ENCODE measurements at places on chromosomes 12 and 14.

GRCh38 chr12:95182868-95183415 is 34.3 kb downstream of the FGD6 start:
- no peak for DNase-seq

- DNase-seq = no peak
Observed at GRCh38 chr12:108282676-108283075, 56.4 kb downstream of the CMKLR1 start.

DNA sequence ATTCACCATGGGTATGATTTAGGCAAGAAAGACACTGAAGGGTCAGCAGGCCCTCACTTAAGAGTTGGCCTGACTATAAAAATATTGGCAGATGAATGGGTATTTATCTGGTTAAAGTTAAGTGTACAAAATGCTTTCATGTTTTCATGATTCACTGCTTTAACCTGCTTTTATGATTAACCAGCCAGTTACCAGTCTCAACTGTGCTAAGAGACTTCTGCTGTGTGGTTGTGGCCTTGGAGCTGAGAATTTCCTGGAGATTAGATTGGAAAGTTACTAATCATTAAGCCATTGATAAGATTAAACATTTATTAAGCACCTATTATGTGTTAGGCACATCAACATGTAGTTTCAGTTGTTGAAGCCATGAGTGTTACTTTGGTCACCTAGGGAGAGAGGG is 68.9 kb downstream of the RASSF8 start:
- DNase-seq = no peak

DNA sequence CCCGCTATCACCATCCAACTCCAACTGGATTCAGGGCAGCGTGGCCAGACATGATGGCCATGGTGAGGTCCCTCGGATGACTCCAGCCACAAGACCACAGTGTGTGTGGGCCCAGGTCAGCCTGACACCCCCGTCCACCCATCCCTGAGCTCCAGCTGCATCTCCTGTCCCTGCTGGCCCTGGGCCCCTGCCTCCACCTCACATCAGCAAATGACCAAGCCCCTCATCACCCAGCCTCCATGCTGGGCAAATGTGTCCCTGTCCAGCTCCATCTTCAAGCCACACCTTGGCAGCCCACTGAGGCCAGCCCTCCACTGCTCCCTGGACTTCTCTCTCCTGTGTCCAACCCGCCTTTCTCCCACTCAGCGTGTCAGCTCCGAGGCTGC is 3.2 kb downstream of the GPR132 start:
- no peak for DNase-seq

- DNase-seq = no peak
Observed at GRCh38 chr14:69059658-69060623, 80.8 kb upstream of the ACTN1 start.

DNA sequence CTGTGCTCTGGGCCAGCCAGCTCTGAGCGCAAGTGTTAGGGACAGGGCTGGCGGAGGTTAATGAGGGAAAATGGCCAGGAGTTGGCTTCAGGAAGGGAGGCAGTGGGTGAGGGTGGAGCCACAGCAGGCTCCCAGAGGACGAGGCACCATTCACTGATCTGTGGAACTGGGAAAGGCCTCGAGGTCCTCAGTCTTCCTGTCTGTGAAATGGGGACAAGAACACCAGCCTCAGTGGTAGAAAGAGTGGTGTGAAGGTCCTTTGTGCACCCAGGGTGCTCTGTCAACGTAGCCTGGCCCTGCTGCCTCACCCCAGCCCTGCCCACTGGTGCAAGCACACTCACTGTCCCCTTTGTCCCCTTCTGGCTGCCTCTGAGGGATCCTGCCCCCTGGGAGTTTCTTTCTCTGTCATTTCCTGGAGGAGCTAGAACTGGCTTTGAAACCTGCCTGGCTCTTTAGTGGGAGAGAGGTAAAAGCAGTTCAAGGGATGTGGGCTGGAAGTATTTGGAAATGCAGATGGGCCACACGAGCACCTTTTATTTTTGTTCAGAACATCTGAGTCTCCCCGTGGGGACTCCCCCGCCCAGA is 25.0 kb downstream of the SYNDIG1L start:
- no peak for DNase-seq

- no peak for DNase-seq
Observed at GRCh38 chr12:62279058-62279457, 18.9 kb downstream of the USP15 start.

DNA sequence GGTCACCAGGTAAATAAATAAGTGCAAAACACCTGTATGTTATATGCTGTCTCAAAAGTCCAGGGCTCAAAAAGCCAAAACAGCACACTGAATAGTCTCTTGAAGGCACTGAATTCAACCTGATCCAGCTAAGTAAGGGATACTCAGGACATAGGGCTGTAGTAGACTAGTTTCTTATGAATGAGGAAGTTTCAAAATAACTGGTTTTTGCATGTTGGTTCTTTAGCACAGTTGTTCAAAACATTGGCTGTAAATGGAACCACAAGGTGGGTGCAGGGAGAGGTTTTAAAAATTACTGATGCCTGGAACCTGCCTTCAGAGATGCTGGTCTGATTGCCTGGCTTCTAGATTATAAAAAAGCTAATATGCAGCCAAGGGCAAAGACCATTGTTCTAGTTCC is 34.1 kb downstream of the NDUFA12 start:
- no peak for DNase-seq

DNA sequence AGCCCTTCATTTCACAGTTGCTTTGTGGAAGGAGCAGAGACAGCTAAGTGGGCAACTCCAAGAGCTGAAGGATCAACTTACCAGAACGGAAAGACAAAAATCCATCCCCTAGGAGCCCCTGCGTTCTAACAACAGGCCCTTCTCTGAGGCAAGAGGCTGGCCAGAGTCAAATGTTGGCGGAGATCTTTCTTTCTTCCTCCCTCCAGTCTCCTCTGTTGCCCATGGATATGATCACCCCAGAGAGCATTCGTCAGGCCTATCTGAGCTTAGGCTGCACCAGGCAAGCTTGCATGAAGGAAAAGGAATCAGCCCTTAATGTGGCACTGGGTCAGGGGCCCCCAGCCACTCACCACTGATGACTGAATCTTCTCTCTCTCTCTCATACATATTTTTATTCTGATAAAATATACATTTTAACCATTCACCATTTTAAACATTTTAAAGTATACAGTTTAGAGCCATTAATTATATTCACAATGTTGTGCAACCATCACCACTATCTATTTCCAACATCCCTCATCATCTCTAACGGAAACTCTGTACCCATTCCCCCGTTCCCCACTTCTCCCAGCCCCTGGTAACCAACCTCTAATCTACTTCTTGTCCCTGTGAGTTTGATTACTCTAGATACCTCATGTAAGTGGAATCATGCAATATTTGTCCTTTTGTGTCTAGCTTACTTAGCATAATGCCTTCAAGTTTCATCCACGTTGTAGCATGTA is 52.9 kb upstream of the CCND2 start:
- DNase-seq = no peak

- DNase-seq = no peak
Observed at GRCh38 chr12:23752245-23752644, 197.2 kb downstream of the SOX5 start.

GRCh38 chr14:49992448-49992847 is 99.6 kb downstream of the ARF6 start:
- DNase-seq = no peak

DNA sequence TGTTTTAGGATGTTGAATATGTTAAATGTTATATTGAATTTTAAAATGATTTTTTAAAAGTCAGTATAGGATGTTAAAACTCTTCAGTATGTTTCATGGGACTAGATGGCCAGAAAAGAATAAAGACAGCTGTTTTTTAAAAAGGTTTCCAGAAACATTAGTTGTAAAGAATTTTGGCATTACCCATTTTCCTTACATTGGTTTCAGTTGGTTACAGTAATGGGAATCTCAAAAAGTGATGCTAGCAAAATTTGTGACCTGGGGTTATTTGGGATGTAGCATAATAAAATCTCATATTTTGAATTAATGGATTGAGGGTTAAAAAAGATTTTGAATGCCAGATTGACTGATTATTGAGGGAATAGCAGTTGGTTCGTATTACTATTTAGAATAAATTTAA is 25.3 kb downstream of the EID3 start:
- no peak for DNase-seq

- DNase-seq = no peak
Observed at GRCh38 chr12:114955414-114956014, 271.5 kb upstream of the TBX3 start.

DNA sequence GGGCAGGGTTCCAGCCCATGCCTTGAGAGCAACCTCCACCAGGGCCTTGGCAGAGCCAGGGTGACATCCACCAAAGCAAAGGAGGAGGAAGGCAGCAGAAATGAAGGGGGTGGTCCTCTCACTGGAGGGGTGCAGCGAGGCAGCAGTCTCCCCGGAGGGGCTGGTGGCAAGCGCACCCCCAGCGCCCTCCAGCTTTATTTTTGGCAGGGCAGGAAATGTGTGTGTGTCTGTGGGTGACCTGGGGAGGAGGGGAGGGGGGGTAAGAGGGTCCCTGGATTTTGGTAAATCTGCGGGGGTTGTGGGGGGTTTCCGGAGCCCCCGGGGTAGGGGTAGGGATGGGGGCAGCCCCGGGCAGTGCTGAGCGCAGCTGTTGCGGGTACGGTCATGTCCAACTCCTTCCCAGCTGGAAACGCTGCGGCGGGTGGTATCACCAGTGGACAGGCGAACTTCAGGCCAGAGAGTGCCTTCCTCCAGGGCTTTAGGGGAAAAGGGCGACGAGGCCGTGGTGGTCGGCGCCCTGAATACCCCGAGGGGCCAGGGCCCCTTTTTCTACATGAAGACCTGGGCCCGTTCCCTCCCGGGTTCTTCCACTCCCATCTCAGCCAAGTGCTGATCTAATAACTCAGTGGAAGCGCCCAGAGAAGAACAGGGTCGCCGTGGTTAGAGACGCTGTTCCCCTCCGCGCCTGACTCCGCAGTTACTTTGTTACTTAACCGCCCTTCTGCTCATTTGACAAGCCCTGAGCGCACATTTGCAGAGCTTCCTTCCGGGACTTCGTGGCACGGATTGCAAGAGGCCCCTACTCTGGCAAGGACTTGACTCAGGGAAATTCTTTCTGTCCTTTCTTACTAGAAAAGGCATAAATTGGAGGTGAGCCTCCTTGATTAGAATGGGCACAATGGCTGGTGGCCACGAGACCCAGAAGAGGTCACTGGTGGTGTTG is 55.2 kb downstream of the FOS start:
- DNase-seq = no peak

GRCh38 chr12:63078906-63079305 is 72.1 kb downstream of the AVPR1A start:
- DNase-seq = no peak

GRCh38 chr12:3398196-3398789 is 92.7 kb upstream of the PRMT8 start:
- DNase-seq = no peak

DNA sequence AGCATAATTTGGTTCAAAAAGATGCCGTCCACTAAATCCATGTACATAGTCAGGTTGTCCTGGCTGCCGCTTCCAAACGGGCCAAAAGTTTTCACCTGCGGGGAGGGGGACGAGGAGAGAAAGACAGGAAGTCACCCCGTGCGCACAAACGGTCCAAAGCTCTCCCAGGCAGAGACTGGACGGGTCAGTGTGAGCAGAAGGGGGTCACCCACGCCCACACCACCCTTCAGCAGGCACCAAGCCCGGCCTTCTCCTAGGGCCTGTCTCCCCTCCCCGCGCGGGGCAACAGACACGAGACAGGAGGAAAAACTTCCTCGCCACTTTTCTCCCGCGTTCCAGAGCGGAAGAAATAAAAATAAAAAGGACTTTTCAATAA is 888 bp downstream of the CCDC88C start:
- no peak for DNase-seq

DNA sequence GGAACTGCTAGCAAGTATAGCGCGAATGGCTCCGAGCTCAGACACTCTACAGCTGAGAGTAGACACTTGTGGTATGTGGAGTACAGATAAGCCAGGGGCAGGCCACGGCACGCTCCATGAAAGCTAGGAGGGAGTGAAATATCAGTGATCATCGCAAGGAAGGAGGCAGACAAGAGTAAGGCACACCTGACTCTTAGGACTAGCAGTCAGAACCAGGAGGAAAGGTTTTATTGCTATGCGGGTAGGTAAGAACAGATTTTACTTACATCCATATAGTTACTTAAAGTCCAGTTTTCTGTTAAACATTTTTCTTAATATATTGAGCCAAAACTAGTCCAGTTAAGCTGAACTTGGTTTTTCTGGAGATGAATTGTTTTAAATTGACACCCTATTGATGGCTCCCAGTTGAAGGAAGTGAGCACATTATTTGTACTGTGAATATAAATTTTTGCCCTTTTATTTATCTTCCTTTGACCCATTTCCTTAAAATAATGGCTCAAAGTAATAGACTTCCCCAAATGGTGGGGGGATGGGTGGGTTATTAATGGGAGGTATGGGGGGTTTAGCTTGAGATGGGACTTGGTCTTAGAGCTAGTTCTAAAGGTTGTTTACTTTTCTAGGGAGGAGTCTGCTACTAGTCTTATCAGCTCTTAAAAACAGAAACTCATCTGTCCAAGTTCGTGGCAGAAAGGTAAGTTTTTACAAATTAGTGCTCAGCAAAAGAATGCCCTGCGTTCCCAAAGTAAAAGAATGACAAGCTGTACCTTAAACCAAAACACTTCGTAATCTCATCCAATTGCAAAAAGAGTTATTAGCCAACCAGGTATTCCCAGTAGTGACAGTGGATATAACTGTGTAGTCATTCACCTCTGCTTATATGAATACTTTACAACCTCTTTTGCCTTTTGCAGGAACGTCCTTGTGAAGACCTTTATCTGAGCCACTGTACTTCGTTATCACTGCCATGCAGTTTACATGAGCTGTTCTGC is 5.8 kb downstream of the HNRNPA1 start:
- no peak for DNase-seq

DNA sequence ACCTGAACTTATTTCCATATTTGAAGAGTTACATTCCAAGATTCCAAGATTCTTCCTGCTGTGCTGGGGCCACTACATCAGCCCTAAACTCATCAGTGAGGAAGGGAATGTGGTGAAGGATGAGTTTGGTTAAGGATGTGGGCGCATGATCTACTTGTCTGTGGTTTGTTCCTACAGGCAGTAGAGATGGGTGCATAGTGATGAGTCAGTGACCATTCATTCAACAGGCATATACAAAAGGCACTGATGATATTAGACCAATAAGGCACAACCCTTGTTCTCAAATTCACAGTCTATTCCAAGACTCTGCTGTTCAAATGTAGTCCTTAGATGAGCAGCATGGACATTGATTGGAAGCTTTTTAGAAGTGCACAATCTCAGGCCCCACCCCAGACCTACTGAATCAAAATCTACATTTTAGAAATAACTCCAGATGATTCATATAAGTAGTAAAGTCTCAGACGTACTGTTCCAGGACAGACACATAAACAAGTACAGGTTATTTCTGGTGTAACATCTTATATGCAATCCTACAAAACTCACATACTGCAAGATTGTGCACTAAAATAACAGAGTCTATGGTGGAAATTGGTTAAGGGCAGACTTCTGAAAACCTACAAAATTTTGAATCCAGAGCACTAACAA is 47.7 kb upstream of the MAP3K9 start:
- DNase-seq = no peak

- DNase-seq = no peak
Observed at GRCh38 chr12:104929977-104930376, 28.1 kb downstream of the SLC41A2 start.

GRCh38 chr14:89040460-89041256 is 216.2 kb downstream of the TTC8 start:
- DNase-seq = peak; percentile 97

Data from right kidney (tissue), 9 donors.